ENCODE measurements at places on chromosomes 1 and 21.

DNA sequence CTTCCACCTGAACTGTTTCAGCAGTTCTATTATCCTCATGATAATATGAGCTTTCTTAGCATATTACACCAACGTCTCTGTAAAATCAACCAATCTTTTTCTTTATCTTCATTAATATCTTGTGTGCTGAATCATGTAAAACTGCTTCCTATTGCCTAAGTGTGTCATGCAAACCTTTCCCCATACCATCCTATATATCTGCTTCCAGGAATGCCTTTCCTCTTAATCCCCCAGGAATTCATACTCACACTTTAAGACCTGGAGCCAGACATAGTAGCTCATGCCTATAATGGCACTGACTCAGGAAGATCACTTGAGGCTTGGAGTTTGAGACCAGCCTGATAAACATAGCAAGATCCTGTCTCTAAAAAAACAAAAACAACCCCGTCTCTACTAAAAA lies 183.9 kb downstream of the NRIP1 start:
- DNase-seq = peak; percentile 88

- peak; percentile 5 for DNase-seq
Observed at GRCh38 chr1:71587961-71588360, 507.1 kb upstream of the ZRANB2 start.

GRCh38 chr1:76480827-76481226 lies 386.5 kb upstream of the ST6GALNAC5 start:
- peak; percentile 43 for DNase-seq

GRCh38 chr1:168842916-168843315 lies 113.9 kb upstream of the DPT start:
- no peak for DNase-seq

- no peak for DNase-seq
Observed at GRCh38 chr1:114641377-114641776, 28.5 kb downstream of the DENND2C start.

DNA sequence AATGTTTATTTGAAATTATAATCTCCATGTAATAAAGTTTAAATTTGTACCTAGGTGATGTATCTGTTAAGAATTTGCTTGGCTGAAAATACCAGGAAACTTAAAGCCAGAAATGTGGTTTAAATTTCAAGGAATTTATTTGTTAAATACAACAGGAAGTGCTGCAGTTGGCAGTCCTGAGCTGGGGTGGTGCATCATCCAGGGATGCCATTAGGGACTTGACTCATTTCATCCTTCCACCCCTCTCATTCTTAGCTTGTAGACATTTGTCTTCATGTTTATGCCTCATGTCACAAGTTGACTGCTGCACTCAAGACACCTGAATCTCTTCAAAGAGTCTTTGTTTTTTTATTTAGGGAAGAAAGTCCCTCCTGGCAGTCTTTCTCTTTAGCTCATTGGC lies 175.9 kb downstream of the LHX8 start:
- DNase-seq = peak; percentile 8

GRCh38 chr1:243363832-243364231 lies 108.0 kb downstream of the SDCCAG8 start:
- DNase-seq = no peak

GRCh38 chr1:3170561-3171453 lies 101.8 kb downstream of the PRDM16 start:
- DNase-seq = peak; percentile 25

GRCh38 chr1:223815020-223815853 lies 30.5 kb downstream of the TP53BP2 start:
- DNase-seq = peak; percentile 31

DNA sequence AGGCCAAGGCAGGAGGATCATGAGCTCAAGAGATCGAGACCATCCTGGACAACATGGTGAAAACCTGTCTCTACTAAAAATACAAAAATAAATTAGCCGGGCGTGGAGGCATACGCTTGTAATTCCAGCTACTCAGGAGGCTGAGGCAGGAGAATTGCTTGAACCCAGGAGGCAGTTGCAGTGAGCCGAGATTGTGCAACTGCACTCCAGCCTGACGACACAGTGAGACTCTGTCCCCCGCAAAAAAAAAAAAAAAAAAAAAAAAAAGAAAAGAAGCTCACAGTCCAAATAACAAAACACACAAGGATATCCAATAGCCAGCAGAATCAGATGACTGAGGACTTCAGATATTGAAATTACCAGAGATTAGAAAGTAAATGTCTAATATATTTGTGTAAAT lies 11.8 kb downstream of the AHCTF1 start:
- DNase-seq = no peak

GRCh38 chr1:14255711-14256110 lies 342.8 kb upstream of the KAZN start:
- DNase-seq = peak; percentile 14

GRCh38 chr1:205228093-205228521 lies 361 bp downstream of the TMCC2 start:
- DNase-seq = no peak

- peak; percentile 35 for DNase-seq
Observed at GRCh38 chr1:187956975-187957374, 1128.2 kb downstream of the PLA2G4A start.

DNA sequence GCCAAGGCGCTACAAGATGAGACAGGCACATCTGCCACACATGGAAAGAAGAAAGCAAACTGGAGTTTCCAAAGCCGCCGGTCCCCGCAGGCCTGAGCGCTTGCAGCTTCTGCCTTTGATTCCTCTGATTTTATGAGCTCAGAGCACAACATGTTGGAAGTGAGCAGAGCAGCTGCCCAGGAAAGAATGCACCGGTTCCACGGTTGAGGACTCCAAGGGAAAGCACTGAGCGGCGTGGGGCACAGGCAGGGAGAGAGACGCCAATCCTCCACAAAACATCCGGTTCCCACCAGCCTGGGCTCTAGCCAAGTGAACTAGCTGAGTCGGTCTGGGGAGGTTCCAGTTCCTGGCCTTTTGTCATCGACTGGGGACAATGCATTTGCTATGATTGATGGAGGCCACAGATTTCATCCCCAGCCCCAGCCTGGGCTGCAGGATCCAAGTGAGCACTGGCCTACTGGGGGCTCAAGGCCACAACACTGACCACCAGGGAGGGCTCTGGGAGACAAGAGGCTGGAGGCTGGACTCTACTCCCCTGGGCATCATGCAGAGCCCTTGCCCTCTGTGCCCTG lies 253.1 kb upstream of the IRF2BP2 start:
- DNase-seq = peak; percentile 53

- peak; percentile 22 for DNase-seq
Observed at GRCh38 chr1:46370214-46370633, 23.9 kb upstream of the FAAH start.

- DNase-seq = no peak
Observed at GRCh38 chr1:108152782-108153222, 47.3 kb downstream of the SLC25A24 start.

- no peak for DNase-seq
Observed at GRCh38 chr1:208280681-208281450, 36.7 kb upstream of the PLXNA2 start.

GRCh38 chr1:208163539-208163938 lies 80.6 kb downstream of the PLXNA2 start:
- no peak for DNase-seq

GRCh38 chr1:194230351-194231144 lies 1044.1 kb upstream of the B3GALT2 start:
- DNase-seq = no peak

- DNase-seq = no peak
Observed at GRCh38 chr1:156089704-156090103, 7.4 kb upstream of the MEX3A start.

DNA sequence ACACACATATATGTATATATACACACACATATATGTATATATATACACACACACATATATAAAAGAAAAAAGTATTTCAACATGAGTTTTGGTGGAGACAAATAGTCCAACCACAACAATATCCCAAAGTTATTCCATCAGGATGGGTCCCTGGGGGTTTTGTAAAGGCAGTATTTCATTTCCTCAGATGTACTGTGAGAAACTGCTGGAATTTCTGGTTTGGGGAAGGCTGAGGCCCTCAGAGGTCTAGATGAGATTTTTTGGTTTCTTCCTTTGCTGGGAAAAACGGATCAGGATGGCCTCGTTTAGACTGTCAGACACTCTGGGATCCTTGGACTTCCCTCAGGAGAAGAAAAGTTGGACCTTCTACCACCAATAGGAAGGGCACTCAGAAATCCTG lies 36.5 kb upstream of the TENT5B start:
- no peak for DNase-seq

DNA sequence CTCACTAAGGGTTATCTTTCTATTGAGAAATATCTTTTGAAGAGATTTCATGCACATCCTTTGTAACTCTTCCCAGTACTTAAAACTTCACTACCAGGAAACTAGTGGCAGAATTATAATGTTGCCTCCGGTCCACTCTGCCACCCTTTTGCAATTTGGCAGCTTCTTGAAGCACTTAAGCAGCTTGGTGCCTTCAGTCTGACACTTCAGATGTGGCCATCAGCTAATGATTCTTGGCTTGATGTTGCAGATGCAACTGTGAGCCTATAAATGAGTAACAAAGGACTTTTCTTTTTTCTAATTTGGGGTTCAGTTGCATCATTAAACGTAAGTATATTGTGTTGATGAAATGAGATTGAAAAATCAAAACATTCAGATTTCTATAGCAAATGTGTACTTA lies 187.5 kb upstream of the C21orf91 start:
- no peak for DNase-seq

GRCh38 chr1:12387641-12388040 lies 157.8 kb downstream of the VPS13D start:
- no peak for DNase-seq

GRCh38 chr1:202976633-202977032 lies 9.6 kb upstream of the CYB5R1 start:
- DNase-seq = no peak

DNA sequence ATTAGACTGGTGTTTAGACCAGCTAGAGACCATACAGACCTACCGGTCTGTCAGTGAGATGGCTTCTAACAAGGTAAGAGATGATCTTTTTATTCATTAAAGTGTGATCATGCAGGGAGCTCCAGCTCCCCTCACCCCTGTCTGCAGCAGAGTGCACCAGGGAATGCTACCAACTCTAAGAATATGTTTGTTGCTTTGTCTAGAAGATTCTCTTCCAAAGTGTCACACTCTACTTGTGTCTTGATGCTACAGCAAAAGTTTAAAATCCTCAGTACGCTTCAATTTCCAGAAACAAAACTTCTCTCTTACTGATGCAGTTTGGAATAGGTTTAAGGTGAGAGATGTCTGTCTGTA lies 201.4 kb upstream of the SGIP1 start:
- DNase-seq = no peak

DNA sequence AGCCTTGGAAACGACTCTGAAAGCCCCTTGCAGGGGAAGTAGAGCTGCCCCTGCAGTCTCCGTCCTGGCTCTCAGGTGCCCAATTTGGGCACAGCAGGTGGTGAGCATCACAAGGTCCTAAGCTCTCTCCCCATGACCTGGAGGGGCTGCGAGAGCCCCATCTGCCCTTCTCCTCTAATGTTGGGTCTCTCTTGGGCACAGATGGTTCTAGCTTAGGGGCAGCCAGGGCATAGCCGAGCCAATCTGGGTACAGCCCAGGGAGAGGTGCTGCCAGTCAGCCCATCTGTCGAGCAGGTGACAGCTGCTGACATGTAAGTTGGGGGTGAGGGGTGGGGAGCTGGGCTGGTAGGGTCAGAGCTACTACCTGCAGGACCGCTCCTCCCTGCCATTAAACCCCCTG lies 50.7 kb downstream of the SYT2 start:
- DNase-seq = no peak

- DNase-seq = peak; percentile 50
Observed at GRCh38 chr1:85258536-85259117, 835 bp downstream of the C1orf52 start.

DNA sequence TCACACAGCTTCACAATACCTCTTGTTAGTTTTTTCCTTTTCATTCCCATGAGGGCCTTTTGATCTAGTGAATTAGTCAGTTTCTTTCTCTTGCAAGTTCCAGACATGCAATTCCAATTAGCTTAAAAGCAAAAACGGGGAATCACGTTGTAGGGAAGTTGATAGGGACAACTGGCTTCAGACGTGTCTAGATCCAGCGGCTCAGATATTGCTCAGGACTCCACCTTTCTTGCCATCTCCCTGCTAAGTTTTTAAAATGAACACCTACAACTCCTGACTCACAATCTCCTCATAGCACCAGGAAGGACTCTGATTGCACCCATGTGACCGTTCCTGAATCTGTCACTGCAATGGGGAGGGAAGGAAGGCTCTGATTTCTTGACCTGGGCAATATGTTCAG lies 63.8 kb upstream of the ARHGAP29 start:
- no peak for DNase-seq

- DNase-seq = peak; percentile 63
Observed at GRCh38 chr21:37758982-37759381, 157.3 kb downstream of the KCNJ6 start.

DNA sequence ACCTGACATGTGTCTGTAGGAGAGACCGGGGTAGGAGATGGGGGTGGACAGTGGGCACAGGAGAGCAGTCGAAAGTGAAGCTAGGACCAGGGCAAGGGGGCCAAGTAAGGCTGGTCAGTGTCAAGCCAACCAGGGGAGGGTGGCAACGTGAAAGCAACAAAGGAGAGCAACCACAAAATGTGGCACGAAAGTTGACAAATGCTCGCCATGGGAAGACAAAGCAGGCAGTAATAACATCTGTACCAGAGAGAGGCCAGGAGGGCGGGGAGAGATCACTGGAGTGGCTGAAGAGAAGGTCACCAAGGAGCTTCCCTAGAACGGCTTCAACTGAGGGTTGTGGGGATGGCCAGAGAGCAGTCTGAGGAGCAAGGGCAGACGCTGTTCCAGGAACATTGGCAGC lies 17.0 kb downstream of the QSOX1 start:
- DNase-seq = no peak

DNA sequence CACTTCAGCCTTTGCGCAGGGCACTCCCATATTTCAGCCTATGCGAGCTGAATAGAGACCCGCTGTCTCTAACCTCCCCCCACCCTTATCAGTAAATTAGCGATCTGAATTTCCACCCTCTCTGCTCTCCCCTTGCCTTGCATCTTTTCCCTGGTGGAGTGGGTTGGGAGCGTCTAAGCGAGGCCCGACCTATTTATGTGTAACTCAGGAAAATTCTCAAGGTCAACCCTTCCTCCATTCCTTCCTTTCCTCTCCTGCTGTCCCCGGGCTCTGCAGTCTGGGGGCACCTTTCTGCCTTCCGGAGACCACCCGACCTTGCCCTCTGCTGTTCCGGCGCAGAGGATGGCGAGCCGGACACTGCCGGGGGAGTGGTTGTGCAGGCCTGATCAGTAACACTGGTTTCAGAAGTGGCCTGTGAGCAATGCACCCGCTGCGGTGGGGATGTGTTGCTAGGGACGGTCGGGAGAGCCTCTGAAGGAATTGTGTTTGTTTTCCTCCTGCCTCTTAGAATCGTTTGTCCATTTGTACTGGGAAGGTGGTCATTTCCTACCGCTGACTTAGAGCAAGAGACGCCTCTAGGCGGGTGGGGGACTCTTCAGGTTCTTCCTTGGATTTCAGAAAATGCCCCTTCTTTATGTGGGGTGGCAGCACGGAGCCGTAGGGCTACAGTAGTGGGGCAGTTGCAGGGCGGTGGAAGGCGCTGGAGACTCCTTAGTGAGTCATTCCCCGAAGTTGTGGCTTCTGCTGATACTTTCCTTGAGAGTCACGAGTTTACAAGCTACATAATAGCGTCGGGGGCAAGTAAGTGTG lies 513 bp downstream of the MGST3 start:
- peak; percentile 93 for DNase-seq
